Caco-2 (cell line): ENCODE measurements at places on chromosomes 11 and 22. TPM values are rescaled to one million over a fixed set of nuclear protein-coding genes. Genes with fewer than 3 reads are reported as not detected.

- no peak for DNase-seq
These were observed 788.3 kb downstream of the TBC1D22A start for GRCh38 chr22:47550524-47551430.

DNA sequence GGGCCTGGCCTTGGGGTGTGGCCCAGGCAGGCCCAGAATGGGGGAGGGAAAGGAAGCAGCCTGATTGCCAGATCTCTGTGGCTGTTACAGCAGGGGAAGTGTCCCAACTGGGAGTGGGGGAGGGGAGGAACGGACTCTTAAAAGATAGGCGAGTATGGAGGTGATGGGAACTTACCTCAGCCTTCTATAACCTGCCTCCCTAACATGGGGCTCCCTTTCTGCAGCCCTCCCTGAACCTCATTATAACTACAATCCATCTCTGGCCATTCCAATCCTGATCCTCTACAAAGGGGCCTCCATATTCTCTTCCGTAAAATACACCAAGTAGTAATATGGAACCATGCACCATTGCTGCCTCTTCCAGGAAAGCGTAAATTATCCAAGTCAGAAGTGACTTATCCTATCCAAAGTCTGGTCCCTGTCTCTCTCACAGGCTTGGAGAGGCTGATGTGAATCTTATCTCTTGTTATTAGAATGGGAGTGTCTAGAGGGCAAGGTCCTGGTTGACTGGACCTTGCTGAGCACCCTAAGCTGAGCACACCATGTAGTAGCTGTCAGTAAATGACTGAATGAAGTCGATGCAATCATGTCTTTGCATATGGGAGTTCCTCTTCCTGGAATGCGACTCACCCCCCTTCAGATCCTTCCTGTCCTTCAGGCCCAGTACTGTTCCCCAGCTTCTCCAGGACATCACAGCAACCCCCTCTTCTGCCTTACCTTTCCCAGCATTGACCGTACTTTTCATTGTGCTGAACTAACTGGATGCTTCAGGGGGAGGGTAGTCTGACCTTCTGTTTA is 5.9 kb downstream of the RHOG start:
- DNase-seq, result no peak

DNA sequence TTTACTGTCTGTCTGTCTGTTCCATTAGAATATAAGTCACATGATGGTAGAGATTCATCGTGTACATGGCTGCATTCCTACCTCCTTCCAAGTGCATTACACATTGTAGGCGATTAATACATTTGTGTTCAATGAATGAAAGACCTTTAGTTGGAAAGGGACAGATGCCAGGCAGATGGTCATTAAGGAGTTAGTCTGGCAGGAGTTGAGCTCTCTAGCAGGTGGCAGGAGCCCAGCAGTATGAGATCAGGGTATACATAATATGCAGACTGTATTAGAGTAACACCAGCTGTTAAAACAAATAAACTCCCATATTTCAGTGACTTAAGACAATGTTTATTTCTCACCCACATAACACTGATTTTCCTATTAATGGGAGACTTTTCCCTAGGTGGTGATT is 147.7 kb upstream of the LARGE1 start:
- no peak for DNase-seq

- no peak for DNase-seq
These were observed 1322.2 kb downstream of the TBC1D22A start for GRCh38 chr22:48084729-48085050.

GRCh38 chr11:35629914-35630313 is 11.7 kb downstream of the FJX1 start:
- DNase-seq, result peak; percentile 56

GRCh38 chr22:37734964-37735451 is 38.2 kb downstream of the TRIOBP start:
- DNase-seq, result peak; percentile 75

GRCh38 chr22:30538280-30538679 is 8.3 kb downstream of the SEC14L6 start:
- DNase-seq, result no peak

- DNase-seq, result no peak
These were observed 58.3 kb downstream of the AAMDC start for GRCh38 chr11:77879218-77879617.

DNA sequence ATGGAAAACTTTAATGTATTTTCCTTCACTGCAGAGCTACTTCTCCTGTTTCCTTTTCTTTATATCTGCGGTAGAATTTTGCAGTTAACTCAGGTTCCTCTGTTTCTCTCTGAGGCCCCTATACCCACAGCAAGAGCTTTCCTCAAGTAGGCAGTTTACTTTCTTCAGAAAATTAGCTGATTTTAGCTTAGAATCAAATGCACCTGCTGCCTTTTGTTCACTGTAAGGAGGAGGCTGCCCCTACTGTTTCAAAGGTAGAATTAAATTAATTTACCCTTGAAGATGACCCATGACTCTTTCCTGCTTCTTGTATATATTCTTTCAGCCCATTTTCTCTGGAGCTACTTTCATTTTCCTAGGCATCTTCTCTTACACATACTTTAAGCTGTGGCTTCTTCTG is 68.7 kb upstream of the GDPD4 start:
- no peak for DNase-seq

DNA sequence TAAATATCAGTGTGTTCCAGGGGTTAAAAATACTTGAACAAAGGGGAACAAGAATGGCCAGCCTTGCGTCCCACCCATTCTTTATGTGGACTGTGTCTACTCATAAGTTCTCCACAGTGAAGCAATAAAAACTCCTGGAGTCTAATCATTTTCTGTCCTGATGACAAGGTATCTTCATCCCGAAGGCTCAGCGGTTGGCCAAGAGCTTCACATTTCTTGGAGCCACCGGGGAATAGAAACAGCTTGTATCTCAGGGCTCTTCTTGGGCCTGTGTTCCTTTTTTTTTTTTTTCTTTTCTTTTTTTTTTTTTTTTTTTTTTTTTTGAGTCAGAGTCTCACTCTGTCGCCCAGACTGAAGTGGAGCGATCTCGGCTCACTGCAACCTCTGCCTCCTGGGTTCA is 36.8 kb upstream of the ADORA2A start:
- DNase-seq, result no peak

GRCh38 chr11:93757924-93758865 is 16.7 kb downstream of the C11orf54 start:
- DNase-seq, result no peak

DNA sequence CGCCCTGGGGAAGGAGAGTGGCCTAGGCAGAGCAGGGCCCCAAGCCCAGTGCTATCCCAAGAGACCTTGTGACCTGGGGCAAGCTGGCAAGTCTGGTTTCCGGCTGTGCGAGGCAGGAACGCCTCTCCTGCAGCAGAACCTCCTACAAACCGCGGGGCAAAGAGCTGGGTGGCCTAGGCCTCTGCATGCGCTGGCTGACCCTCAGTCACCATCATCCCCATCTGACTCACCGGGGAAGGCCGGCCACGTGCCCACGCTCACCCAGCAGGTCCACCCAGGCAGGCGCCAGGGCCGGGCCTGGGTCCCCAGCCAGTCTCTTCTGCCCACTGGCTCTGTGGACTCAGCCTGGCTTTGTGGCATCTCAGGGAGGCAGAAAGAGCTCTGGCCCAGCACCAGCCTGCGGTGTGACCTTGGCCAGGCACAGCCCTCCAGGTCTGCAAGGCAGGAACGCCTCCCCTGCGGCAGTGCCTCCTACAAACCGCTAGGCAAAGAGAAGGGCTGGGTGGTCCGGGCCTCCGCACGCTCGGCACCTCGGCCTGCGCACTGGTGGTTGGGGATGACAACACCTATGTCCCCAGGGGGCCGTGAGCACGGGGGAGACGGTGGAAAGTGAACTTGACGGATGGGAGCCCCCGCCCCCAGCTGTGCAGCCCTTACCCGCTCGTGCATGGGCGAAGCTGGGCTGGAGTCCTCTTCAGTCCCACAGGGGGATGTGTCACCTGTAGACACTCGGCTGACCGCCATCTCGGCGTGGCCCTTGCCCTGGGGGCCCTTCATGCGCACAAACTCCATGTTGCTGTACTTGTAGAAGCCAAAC is 38.2 kb downstream of the KIAA0930 start:
- DNase-seq, result no peak

DNA sequence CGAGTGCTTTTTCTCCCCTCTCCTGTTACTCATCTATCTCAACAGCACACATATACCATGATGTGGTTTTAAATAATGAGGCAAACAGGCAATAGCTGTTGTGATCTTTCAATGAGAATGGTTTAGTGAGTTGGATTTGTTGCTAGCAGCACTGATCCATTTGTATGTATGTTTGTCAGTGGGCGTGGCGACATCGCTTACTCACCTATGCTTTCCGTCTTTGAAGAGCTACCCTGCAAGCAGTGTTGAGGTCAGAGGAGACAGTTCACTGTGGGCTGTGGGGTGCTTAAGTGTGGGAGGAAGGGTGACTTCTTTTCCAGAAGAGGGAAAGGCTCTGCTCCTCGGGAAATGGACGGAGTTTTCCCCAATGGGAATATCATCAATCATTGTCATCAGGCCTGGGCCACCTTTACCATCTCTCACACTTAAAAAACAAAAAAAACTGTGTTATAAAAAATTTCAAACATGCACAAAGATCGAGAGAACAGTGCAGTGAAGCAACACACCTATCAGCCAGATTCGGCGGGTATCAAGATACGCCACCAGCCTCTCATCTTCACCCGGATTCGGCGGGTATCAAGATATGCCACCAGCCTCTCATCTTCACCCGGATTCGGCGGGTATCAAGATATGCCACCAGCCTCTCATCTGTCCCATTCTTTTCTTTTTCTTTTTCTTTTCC is 83.8 kb downstream of the TBC1D22A start:
- no peak for DNase-seq

DNA sequence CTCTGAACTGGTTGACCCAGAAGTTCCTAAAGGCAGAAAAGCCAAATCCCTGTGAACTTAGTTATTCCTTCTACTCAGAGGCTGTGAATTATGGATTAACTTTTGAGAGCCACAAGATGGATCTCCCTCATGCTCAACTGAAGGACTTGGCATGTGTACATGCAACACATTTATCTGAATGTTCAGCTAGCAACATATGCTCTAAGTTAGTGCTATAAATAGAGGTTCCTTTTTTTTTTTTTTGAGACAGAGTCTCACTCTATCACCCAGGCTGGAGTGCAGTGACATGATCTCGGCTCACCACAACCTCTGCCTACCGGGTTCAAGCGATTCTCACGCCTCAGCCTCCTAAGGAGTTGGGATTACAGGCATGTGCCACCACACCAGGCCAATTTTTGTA is 40.1 kb downstream of the EIF4ENIF1 start:
- no peak for DNase-seq

- DNase-seq, result no peak
These were observed 20.4 kb downstream of the BIRC2 start for GRCh38 chr11:102367364-102367763.

DNA sequence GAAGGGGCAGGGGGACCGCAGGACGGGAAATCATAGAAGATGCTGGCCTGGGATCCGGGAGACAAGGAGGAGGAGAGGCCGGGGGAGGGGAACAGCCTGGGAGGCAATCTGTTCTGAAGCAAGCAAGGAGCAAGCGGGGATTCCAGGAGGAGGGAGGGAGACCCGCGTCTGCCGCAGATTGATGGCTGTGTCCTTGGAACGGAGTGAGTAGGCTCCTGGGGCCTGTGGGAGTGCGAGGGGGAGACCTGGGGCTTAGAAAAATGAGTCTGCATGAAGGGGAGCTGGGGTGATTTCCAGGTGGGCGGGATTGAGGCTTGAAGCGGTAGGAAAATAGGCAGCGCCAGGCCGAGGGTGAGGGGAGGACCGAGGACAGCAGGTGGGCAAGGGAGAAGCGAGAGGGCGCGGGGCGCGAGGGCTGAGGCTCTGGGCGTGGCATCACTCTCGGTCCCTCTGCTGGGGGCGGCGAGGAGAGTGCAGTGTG is 1.6 kb upstream of the LRRC55 start:
- no peak for DNase-seq

DNA sequence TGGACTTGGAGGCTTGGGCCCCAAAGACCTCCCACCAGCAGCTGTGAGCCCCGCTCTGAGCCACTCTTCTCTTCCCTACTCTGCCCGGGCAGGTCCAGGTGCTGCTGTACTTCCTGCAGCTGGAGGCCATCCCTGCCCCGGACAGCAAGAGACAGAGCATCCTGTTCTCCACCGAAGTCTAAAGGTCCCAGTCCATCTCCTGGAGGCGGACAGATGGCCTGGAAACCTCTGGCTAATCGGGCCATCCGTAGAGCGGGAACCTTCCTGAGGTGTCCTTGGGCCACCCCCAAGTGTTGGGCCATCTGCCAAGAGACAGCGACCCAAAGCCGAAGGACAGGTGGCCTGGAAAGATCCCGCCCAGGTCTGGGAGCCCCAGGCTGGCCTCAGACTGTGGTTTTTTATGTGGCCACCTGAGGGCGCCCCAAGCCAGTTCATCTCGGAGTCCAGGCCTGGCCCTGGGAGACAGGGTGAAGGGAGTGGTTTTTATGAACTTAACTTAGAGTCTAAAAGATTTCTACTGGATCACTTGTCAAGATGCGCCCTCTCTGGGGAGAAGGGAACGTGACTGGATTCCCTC is 135.1 kb downstream of the BCR start:
- peak; percentile 77 for DNase-seq

- DNase-seq, result no peak
These were observed 92.2 kb upstream of the PLET1 start for GRCh38 chr11:112352907-112353306.

DNA sequence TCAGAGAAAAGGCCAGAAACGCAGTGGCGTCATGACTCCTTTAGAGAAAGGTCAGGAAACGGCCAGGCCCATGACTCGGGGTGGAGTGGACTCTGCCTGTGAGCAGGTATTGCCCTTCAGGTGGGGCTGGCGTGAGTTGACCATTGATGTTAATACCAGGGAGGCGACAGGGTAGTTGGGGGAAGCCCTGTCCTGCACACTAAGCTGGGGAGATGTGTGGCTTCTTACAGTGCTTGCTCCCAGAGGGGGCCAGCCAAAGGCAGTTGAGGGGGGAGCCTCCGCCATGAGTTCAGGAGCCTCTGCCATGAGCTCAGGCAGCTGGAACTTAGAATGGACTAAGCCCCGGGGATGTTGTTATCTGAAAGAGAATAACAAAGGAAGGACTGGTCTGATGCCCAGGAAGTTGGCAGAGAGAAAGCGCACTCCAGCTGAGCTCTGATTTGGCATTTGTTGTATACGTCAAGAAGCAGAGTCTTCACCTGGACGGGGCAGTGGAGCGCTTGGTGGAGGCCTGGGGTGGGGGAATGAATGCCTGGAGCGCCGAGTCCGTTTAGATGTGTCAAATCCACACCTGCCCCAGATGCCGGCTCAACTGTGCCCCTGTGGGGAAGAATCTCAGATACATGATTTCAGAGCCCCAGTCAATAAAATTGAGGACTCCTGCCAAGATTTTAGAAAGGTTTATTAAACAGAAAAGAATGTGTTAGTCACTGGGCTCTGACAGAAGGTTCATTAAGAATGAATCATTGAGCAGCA is 222.5 kb downstream of the TBC1D22A start:
- DNase-seq, result no peak

GRCh38 chr11:75779960-75780359 is 11.4 kb downstream of the DGAT2 start:
- DNase-seq, result no peak

The BTBD18 gene
- not detected in 2 replicates for total RNA-seq

The KCNE3 gene
- total RNA-seq, result 48.1 and 58.2 TPM in 2 replicates

The OR51T1 gene
- total RNA-seq, result not detected in 2 replicates

The SAC3D1 gene
- total RNA-seq, result 21.2 and 21.6 TPM in 2 replicates

The CHADL gene
- 0.32 TPM in 1 of 2 replicates, not detected in the other for total RNA-seq

The RCOR2 gene
- 1.5 and 1.8 TPM in 2 replicates for total RNA-seq

The ADM2 gene
- total RNA-seq, result 28.8 and 30.5 TPM in 2 replicates

The NUP50 gene
- 122 and 128 TPM in 2 replicates for total RNA-seq

The RANBP1 gene
- 365 and 385 TPM in 2 replicates for total RNA-seq

The PPP6R2 gene
- total RNA-seq, result 55.5 and 60.7 TPM in 2 replicates

The THY1 gene
- total RNA-seq, result not detected in 2 replicates

The KCNJ4 gene
- total RNA-seq, result 0.14 and 0.27 TPM in 2 replicates

The KCNJ5 gene
- total RNA-seq, result not detected in 2 replicates

The INSC gene
- not detected in 2 replicates for total RNA-seq

The TMEM121B gene
- total RNA-seq, result 0.49 and 0.82 TPM in 2 replicates

The LBHD1 gene
- 11.9 and 13.6 TPM in 2 replicates for total RNA-seq

The GRM5 gene
- not detected in 2 replicates for total RNA-seq

The NNMT gene
- 2.4 TPM in 2 replicates for total RNA-seq

The DKK3 gene
- 156 and 165 TPM in 2 replicates for total RNA-seq
